H9 (cell line): ENCODE measurements at places on chromosomes 3 and 15. TPM values are rescaled to one million over a fixed set of nuclear protein-coding genes. Genes with fewer than 3 reads are reported as not detected.

Gene CHAC1
- total RNA-seq = 47.2 and 48.7 TPM in 2 replicates

Gene FAM240A
- 0.11 TPM in 1 of 2 replicates, not detected in the other for total RNA-seq

Gene SLC9C1
- 0.15 and 0.50 TPM in 2 replicates for total RNA-seq

GRCh38 chr15:38557921-38558320 is 6.7 kb downstream of the RASGRP1 start:
- no peaks in the 10 kb centered on the region for H3K27me3 ChIP-seq
- H3K4me1 ChIP-seq = no peaks in the 10 kb centered on the region
- H3K36me3 ChIP-seq = no peaks in the 10 kb centered on the region

DNA sequence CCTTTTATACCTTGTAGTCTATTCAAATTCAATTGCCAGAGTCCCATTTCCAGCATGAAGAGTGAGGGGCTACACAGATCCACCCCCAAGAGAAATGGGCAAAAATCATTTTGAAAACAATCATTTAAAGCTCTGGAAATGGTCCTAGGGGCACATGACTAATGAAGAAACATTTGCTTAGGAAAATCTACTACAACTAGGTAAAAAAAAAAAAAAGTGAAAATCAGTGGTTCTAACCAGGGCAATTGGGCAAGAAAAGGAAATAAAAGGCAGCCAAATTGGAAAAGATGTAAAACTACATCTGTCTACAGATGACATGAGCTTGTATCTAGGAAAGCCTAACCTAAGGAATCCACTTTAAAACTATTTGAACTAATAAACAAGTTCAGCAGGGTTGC is 9.4 kb downstream of the IMPG2 start:
- H3K4me3 ChIP-seq = no peak overlapping the region
- H3K4me1 ChIP-seq = no peaks in the 10 kb centered on the region
- H3K27ac ChIP-seq = no peak overlapping the region
- H3K36me3 ChIP-seq = peaks cover 17% of the 10 kb centered on the region; the same call in 2 of the 3 replicates

DNA sequence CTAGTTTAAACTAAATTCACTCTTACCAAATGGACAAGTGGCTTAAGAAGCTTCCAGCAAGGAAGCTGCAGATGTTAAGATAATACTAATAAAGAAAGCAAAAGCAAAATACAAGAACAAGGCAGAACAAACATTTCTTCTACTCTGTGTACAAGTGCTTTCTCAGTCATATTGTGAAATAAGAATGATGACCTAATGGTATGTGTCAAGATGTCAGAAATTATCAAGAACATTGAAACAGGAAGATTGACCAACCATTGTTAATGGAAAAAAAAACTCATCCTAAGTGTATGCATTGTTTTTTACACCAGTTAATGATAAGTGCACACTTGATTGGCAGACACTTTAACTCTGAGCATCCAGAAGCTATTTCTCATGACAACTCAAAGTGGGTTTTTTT is 65.4 kb upstream of the P2RY1 start:
- no peaks in the 10 kb centered on the region for H3K27me3 ChIP-seq
- H3K4me3 ChIP-seq = no peak overlapping the region
- DNase-seq = no peak

Gene FES
- total RNA-seq = 6.5 and 6.7 TPM in 2 replicates

DNA sequence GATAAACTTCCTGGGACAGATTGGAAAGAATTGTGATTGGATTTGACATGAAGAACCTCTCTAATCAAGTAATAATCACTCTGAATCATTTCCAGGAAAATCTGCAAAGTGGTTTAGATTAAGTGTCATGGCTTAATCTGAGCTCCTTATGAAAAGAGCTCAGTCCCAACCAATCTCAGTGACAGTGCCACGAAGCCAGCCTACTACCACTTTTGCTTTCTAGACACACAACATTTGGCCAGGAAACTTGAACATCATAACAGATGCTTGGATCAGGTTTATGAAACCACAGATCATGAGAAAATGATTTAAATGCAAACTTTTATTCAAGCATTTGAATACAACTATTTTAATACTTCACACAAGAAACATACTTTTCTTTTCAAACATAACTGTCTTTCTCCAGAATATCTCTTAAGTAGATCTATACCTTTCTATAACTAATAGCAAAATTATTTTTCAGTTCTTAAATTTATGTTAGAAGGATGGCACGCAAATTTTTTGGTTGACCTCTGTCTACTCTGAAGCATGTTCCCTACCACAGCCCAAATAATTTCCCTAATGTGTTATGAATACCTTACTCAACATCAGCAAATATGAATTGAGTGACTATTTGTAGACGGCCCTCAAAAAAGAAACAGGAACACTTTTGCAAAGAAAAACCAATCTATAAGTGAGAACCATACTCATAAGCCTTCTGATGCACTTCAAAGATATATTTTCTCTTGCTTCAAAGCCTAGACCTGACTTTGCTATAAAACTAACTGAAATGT is 495.0 kb upstream of the ZNF385D start:
- no peaks in the 10 kb centered on the region for H3K36me3 ChIP-seq
- DNase-seq = no peak
- H3K4me3 ChIP-seq = no peak overlapping the region

DNA sequence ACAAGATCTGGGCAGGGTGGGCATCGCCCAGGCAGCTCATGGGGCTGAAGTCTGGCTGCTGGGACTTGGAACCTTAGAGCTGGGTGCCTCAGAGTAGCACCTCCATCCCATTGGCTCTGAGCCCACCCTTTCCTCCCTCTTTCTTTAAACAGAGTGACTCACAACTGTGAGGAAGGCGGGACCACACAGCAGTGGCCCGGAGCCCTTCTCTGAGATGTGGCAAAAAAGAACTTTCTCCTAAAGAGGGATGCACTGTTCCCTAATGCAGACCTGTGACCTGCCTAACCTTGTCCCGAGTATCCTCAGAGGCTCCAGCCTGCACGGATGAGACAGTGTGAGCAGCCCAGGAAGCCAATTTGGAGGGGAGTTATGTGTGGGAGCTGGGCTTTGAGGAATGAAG is 23.6 kb downstream of the PRR20G start:
- H3K4me3 ChIP-seq = no peak overlapping the region
- no peaks in the 10 kb centered on the region for H3K27me3 ChIP-seq
- no peak for DNase-seq
- H3K4me1 ChIP-seq = no peaks in the 10 kb centered on the region

Gene GPR149
- not detected in 2 replicates for total RNA-seq

DNA sequence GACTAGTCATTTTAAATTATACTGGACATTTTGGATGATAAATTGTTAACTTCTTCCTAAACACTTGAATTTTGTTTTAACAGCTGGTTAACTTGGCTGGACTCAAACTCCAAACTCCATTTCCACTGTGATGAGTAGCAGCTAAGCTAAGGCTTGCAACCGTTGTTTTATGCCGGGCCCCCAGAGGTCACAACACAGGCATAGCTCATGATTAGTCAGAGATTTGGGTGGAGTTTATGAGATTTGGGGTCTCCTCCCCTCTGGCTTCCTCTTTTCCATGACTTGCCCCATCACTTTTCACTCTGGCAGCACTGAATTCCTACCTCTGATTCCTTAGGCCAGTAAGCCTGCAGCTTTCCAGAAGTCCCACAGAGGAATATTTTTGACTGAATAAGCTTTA is 12.8 kb downstream of the THAP10 start:
- H3K27me3 ChIP-seq = no peaks in the 10 kb centered on the region
- no peak for DNase-seq
- no peak overlapping the region for H3K27ac ChIP-seq

DNA sequence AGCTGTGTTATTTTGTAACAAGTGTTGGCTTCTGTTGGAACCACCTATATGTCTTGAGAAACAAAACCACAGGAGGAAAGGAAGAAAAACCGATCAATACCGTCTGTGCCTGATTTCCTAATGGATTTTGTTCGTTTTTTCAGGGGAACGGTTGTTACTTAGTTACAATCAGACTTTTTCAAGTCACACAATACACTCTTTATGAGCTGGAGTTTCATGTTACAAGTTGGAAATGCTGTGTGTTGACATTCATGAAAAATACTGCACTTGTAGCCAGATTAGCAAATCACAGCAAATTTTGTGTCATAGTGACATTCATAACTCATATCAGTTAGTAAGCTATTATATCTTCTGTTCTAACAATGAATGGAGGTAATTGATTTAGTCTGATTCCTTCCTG is 78.9 kb downstream of the SLTM start:
- no peaks in the 10 kb centered on the region for H3K27me3 ChIP-seq
- no peak for DNase-seq
- no peak overlapping the region for H3K27ac ChIP-seq
- H3K4me1 ChIP-seq = no peaks in the 10 kb centered on the region
- H3K4me3 ChIP-seq = no peak overlapping the region

Gene CD80
- not detected in 2 replicates for total RNA-seq

DNA sequence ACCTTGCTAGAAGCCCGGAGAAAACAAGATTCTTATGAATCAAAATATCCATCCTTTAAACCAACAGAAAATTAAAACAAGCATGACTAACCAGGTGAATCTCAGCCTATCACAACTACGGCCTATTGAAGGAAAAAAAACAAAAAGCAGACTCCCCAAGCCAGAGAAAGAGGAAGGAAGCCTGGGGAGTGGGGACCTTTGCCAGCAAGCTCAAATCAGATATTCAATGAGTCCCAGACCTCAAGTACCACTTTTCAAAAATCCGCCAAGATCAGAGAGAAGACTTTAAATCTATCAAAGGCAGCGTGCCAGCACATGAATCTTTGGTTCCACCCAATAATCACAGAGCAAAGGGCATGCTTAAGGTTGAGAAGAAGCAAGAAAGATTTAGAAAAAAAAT is 253.8 kb downstream of the NTRK3 start:
- no peaks in the 10 kb centered on the region for H3K4me1 ChIP-seq
- no peaks in the 10 kb centered on the region for H3K36me3 ChIP-seq
- no peak overlapping the region for H3K27ac ChIP-seq
- no peak for DNase-seq
- no peaks in the 10 kb centered on the region for H3K27me3 ChIP-seq
- H3K4me3 ChIP-seq = no peak overlapping the region

- no peak overlapping the region for H3K27ac ChIP-seq
- H3K4me1 ChIP-seq = peaks cover 2% of the 10 kb centered on the region; the same call in 1 of the 2 replicates
- no peaks in the 10 kb centered on the region for H3K27me3 ChIP-seq
- no peaks in the 10 kb centered on the region for H3K36me3 ChIP-seq
These were observed 2.9 kb downstream of the HDGFL3 start for GRCh38 chr15:83204697-83205096.

DNA sequence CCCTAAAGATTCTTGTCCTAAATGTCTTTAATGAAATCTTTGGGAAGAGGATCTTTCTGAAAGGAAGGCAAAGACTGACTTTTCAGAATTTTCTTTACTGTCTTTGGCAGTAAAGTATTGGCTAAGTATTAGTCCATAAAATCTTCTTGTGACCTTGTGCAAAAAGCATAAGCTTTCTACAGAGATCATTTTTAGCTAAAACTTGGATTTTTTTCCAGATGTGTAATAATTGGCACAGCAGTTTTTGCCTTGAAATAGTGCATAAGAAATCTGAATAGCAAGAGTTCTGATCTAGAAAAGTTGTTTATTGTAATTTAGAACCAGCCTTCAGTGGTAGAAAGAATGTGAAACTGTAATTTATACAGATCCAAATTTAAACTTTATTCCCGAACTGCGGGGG is 122.8 kb upstream of the CGNL1 start:
- peaks cover 20% of the 10 kb centered on the region for H3K36me3 ChIP-seq
- H3K4me1 ChIP-seq = peaks cover 7% of the 10 kb centered on the region; the same call in 1 of the 2 replicates
- no peak overlapping the region for H3K4me3 ChIP-seq
- H3K27ac ChIP-seq = no peak overlapping the region

DNA sequence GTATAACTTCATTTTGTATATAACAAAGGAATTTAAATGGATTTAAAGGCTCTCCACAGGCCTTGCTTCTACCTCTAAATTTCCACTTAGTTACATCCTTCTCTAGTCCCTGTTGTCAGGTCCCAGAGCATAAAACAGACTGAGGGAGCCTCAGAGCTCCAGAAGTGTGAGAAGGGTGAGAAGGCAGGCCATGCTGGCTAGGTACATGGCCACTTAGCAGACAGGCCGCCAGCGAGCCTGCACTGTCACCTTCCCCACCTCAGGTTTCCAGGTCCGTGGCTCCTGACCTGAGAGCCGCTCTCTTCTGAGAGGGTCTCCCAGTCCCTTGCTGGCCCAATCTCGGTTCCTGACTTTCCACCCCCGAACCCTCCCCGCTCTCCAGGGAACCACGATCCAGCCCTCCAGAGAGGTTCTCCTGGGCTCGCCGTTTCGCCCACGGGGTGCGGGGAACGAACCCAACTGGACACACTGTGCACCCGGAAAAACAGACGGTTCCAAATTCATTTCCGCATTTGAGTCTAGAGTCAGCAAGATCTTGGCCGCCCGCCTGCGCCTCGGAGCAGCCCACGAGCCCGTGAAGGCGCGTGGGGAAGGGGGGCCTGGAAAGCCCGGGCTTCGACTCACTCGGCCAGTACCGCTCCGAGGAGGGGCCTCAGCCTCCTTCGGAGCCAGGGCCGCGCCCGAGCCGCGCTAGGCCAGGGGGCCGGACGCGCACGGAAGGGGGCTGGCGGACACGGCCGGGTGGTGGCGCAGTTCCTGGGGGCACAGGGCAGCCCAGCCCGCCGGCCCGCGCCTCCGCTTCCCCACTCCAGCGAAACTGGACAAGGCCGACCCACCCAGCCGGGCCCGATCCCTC is 16.7 kb upstream of the SOX2 start:
- peak; percentile 70 for DNase-seq
- H3K4me1 ChIP-seq = peaks cover 6% of the 10 kb centered on the region; the same call in 1 of the 2 replicates
- H3K27me3 ChIP-seq = peaks cover 12% of the 10 kb centered on the region; the same call in 1 of the 2 replicates
- no peak overlapping the region for H3K27ac ChIP-seq
- peak overlapping the region; percentile 83 for H3K4me3 ChIP-seq
- H3K36me3 ChIP-seq = no peaks in the 10 kb centered on the region

GRCh38 chr15:76973362-76973743 is 21.6 kb upstream of the PSTPIP1 start:
- H3K27ac ChIP-seq = no peak overlapping the region
- H3K4me3 ChIP-seq = no peak overlapping the region
- DNase-seq = peak; percentile 87
- H3K36me3 ChIP-seq = no peaks in the 10 kb centered on the region
- no peaks in the 10 kb centered on the region for H3K27me3 ChIP-seq

Gene SNX1
- total RNA-seq = 52.8 and 58.8 TPM in 2 replicates

- no peak overlapping the region for H3K27ac ChIP-seq
- no peak for DNase-seq
- no peaks in the 10 kb centered on the region for H3K4me1 ChIP-seq
- peaks cover 28% of the 10 kb centered on the region for H3K36me3 ChIP-seq
- H3K27me3 ChIP-seq = no peaks in the 10 kb centered on the region
- H3K4me3 ChIP-seq = no peak overlapping the region
These were observed 42.2 kb downstream of the ILDR1 start for GRCh38 chr3:121979734-121980449.

- H3K4me3 ChIP-seq = no peak overlapping the region
- no peak for DNase-seq
- H3K27ac ChIP-seq = no peak overlapping the region
- H3K4me1 ChIP-seq = no peaks in the 10 kb centered on the region
These were observed 243.2 kb upstream of the LRRN1 start for GRCh38 chr3:3556078-3556477.

DNA sequence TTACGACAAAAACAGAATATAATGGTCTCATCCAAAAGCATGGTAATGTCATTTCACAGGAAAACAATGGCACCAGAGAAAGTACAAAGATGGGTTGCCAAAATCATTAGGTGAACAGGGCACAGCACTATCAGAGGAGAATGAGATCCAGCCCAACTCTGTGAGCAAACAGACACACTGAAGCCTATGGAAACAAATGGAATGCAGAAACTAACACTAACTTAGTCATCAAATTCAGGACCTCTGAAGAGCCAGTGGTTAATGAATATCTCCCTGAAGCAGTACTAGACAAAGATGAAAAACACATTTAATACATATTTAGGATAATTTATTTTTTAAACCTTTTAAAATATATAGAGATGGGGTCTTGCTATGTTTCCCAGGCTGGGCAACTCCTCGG is 14.6 kb upstream of the RPS17 start:
- no peaks in the 10 kb centered on the region for H3K36me3 ChIP-seq
- no peak overlapping the region for H3K4me3 ChIP-seq
- no peak for DNase-seq
